ENCODE measurements at places on chromosomes 4 and X.
A peak's percentile ranks its signal among the peaks of the same experiment; 100 is the strongest.

GRCh38 chrX:12447448-12448064, 309.3 kb downstream of the FRMPD4 start:
- DNase-seq = no peak

GRCh38 chr4:4524364-4524763, 17.5 kb downstream of the STX18 start:
- peak; percentile 50 for DNase-seq

DNA sequence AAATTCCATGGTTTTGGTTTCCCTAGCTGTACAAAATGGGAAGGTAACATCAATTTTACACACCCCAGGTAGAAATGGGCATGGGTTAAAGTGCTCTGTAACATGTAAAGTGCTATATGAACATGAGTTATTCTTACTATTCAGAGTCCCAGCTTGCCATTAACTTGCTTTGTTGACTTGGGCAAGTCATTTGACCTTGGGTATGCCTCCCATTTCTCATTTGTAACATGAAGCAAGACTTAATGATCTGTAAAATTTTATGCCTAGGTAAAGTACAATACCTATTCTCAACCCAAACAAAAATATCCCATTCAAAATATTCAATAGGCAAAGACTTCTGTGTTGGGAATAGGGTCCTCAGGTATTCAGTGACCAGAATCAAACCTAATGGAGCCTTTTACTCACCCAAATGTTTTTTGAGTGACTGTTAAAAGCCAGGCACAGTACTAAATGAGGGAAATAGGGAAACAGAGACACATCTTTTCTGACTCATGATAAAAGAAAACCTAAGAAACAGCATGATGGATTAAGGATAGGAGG, 126.6 kb downstream of the SH3RF1 start:
- no peak for DNase-seq

- peak; percentile 33 for DNase-seq
These were observed 10.0 kb downstream of the QRFPR start for GRCh38 chr4:121370729-121371325.

- peak; percentile 74 for DNase-seq
These were observed 14.1 kb downstream of the ZNF157 start for GRCh38 chrX:47384502-47384901.

DNA sequence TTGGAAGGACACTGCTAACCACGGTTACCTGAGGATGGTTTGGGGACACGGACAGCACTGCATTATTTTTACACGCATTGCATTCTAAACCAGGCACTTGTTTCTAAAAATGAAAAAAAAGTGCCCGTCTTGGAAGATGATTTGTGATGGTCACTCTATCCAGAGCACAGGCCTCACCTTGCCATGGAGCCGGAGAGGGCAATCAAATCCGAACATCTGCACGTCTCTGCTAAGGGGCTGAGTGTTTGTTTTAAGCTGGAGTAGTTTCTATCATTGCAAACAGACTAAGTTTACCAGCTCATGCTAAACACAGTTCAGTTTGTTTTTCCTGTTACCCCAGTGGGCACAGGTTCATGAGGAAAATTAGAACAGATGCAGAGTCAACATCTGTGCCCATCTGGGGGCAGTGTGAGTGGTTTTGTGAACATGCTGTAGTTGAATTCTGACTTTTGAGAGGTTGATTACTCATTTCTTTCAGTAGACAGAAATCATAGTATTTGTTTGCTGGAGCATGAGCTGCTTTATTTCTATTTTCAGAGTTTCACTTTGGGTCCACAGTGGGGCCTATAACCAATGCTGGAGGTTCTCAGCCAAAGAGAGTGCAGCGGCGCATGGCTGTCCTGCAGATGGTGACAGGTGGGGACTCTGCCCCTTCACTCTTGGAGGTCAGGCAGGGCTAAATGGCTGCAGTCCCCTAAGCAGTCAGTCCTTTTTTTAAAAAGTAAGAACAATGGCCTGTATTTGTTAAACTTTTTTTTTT, 65.4 kb upstream of the ENPP6 start:
- no peak for DNase-seq

GRCh38 chrX:19593690-19594089, 78.4 kb upstream of the MAP3K15 start:
- peak; percentile 36 for DNase-seq

DNA sequence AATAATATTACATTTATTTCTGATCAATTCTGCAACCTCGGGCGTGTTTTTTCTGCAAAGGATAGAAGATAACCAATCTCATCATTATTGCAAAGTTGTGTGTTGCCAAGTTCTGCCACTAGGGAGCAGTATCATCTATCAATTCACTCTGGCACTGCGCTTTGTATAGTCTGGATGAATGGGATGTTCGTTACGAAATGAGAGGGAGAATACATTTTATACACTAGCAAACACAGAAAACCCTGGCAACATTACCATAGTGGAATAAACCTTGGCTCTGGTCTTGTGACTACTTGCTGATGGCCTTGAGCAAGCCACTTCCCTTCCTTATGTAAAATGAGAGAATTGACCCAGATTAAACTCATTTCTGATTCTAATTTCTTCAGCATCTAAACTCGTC, 97.5 kb upstream of the ZNF518B start:
- DNase-seq = peak; percentile 47

DNA sequence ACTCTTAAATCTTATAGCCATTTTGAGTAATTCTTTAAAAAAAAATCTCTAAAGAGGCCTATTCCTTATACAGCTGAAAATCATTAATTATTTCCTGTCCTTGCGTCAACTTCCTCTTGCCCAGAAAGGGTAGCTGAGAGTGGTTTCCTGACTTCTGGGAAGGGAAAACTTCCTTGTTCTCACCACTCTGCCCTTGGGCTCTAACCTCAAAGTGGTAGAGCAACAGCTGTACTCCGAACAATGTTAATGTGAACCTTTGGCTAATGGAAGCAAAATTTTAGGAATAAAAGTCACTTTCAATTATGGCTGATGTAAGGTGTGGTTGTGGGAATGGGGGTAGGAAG, 15.3 kb downstream of the KLHL2 start:
- DNase-seq = peak; percentile 23

DNA sequence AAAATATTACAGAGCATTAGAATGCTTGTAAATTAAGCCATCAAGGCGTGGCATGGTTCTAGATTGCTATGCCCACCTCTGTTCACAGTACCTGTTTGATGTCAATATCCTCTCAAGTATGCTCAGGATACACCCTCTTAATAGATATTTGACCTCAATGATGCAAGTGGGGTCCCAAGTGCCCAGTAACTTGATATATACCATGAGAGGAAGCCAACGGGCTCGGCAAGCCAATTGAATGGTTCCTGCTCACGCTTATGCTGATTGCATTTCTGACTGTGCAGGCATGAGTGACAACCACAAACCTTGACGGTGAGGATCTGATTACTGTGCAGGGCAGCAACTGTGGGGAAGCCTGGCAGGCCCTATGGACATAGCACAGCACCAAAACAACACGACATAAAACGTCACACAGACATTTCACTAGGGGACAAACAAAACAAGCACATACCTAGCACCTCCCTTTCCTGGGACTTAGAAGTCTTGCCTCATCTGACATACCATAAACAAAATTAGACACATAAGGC, 179.1 kb upstream of the ETNPPL start:
- DNase-seq = no peak

DNA sequence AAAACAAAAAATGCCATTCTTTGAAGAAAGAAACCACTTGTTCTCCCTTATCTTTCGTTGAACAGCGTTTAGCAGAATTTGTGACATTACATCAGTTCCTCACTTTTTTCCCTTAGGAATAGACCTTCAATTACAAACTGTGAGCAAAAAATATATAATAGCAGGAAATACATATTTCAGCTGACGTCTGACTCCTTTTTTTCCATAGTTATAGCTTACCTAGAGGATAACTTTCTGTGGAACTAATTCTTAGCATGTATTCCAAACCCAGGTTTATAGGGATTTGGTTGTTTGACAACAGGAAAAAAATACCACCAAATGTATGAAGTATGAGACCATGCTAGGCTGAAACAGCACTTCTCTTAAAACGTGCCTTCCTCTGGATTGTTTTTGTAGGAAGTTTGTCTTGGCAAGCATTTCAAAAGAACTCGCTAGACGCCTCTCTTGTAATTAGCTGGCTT, 2.0 kb upstream of the LIMCH1 start:
- no peak for DNase-seq

DNA sequence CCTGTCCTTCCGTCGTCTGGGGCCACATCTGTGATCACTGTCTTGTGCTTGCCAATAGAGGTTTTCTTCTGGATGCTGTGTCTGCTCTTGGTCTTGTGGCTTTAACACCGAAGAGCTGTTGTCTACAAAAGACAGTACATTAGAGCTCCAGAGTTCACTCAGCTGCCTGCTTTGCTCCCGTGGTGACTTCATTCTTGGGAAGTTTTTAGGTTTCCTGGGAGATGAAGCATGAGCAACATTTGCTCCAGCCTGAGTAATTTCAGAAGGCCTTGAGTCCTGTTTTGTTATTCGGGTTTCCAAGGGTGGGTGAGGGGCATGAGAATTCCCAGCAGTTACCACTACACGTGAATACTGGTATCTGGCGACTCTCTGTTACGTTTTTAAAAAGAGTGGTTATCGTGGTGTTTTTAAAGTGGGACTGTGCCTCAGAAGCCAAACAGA, 189.2 kb downstream of the SHROOM3 start:
- no peak for DNase-seq

GRCh38 chrX:29468911-29469494, 746.4 kb upstream of the MAGEB2 start:
- no peak for DNase-seq

DNA sequence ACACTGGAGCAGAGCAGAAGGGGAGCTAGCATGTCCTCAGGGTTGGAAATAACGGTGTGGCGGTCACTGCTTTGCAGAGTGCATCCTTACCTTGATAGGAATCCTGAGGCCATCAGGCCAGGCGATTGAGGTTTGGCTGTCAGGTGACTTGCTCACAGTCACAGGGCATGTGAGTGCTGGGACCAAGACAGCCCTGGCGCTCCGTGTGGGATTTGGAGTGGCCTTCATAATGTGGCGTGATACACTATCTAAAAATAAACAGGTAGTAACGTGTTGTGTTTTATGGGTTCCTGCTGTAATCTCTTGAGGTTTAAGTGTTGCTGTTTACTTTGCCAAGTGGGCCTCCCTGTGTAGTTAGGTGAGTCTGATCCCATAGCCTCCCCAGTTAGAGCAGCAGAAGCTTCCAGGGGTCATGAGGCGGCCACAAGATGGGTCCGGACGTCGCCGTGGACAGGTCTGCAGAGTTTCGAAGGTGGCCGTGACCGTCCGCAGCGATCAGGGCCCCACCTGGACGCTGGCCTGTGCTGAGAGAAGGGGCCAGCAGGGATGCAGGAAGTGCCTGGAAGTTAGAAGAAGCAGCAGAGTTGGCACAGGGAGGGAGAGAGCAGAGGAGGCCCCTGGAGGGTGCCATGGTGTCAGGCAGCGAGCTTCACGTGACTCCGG, 27.7 kb downstream of the RGS12 start:
- no peak for DNase-seq

- peak; percentile 48 for DNase-seq
These were observed 126.3 kb downstream of the NEK1 start for GRCh38 chr4:169485791-169486742.

Data from CD4-positive, alpha-beta T cell treated with Interleukin-4 for 4 hours (primary cell).